ENCODE measurements at places on chromosomes 7 and 10.

GRCh38 chr10:84097787-84098353 is 41.4 kb upstream of the GHITM start:
- DNase-seq: peak; percentile 27

DNA sequence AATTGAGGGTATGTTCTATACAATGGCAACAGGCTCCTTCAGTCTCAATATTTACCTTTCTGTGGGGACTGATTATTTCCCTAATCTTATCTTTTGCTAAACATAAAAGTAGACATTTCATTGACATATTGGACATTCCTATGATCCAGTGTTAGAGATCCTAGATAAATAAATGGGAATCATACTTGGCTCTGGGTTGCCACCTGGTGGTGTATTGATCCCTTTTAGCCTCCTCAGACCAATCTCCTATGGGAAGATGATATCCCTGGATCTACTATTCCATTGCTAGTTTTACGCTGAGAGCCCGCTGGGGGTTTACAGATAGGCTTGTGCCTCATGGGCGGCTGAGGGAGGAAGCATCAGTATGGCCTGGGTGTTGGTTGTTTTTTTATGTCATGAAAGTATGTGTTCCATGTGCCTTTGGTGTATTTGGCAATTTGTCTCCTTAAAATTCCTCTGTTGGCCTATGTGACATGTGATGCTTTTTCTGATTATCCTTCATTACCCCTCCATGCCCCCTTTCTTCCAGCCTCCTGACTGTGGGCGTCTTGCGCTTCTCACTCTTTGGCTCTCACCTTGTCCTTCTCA is 18.8 kb downstream of the CELF2 start:
- peak; percentile 74 for DNase-seq

- peak; percentile 18 for DNase-seq
Observed at GRCh38 chr7:3430588-3430987, 129.5 kb downstream of the SDK1 start.

- DNase-seq: no peak
Observed at GRCh38 chr10:81871558-81871957, 3.4 kb upstream of the NRG3 start.

DNA sequence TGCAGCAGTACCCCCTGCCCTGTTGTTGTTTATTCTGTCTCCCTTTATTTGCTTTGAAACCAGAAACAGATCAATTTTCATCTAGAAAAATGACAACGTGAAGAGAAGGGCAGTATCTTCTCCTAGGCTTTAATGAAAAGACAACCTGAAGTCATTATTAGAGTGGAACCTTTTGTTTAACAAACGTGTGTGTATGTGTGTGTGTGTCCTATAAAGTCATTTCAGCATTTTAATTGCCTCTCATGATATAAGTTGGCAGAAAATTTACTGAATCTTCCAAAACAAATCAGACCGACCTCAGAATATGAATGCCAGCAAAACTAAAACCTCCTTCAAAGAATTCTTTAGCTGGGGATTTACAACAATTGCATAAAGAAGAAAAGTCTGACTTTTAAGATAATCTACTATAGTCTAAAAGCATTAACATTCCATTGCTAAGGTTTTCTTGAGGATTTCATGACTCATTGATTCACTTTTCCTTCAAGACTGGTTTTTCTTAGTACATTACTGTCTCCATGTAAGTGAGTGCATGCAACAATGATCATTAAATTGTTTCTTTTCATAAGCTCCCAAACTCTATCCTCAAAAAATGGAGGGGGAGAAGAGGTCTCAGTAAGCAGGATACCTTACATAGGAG is 3.2 kb downstream of the GLI3 start:
- peak; percentile 61 for DNase-seq

- DNase-seq: no peak
Observed at GRCh38 chr10:70745555-70745954, 39.6 kb downstream of the TBATA start.

DNA sequence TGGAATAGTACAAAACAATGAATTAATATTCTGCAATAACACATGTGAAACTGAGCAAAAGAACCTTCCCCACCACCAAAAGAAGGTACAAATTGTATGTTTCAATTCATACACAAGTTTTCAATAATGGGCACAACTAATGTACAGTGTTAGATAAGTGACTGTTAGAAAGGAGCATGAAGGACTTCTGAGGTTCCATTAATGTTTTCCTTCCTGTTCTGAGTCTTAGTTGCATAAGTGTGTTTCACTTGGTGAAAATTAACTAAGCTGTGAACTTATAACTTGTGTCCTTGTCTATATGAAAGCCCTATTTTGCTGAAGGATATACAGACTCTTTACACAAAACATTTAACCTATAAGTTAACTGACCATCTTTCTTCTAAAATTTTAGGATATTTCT is 8.2 kb downstream of the GSAP start:
- no peak for DNase-seq

DNA sequence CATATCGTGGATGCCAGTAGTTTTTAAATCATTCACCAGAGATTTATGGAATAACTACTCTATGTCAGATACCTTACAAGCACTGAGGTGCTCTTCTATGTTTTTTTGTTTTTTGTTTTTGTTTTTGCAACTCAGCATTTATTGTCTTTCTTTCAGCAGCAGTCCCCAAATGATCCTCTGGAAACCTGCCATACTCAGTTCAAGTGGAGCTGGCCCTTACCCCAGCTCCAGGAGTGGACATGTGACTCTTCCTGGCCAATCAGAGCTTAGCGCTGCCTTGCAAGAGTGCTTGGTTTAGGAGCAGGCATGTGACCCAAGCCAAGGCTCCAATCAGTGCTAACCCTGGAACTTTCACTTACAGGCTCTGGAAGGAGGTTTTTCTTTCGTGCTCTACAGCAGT is 356.6 kb upstream of the ZMIZ1 start:
- DNase-seq: no peak

DNA sequence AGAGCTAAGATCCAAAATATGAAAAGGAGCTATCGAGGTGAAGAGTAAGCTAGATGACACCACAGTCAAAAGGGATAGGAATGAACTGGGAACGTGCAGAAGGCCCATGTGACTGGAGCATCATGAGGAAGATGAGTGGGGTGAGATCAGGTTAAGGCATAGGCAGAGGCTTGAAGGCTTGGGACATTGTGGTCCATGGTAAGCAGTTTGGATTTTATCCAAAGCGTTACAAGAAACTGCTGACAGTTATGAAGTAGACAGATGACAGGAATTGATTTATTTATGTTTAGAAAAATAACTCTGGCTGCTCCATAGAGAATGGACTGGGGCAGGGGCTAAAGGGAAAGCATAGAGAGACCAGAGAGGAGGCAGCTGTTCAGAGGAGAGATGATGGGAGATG is 18.1 kb upstream of the PANK1 start:
- DNase-seq: no peak

DNA sequence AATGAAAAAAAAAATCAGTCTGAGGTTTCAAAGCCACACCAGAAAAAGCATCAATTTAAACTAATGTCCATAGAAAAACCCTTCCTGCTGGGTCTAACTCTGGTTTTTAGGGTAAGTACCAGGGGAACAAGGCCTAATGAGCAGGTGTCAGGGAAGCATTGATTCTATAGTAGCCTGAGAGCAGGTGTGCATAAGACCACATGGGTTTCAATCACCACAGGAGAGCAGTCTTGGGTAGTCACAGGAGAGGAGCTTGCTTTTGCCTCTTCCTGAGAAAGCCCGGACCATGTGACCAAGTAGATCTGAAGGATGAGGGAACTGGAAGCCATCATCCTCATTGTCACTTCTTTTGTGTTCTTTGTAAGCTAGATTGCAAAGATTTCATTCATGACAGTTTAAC is 66.3 kb upstream of the AGK start:
- no peak for DNase-seq

- DNase-seq: peak; percentile 28
Observed at GRCh38 chr10:110699859-110700468, 55.8 kb downstream of the RBM20 start.

GRCh38 chr10:7491949-7492659 is 81.3 kb upstream of the SFMBT2 start:
- no peak for DNase-seq

GRCh38 chr7:16046041-16046440 is 359.6 kb upstream of the MEOX2 start:
- no peak for DNase-seq

DNA sequence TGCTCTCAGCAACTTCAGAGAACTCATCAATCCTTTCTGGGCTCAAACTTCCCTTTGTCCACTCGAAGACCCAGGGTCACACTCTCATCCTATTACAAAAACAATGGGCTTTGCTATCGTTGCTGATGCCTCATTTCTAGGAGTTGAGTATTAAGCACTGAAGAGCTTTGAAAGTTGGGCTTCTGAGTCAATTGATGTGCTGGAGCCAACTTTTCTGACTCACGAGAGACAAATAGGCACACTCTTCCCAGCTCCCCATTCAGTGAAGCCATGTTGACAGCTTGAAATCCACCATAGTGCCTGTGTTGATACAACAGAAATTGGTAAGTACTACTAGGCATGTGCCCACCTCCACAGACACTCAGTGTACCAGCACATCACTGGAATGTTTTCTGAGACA is 97.5 kb upstream of the PRSS58 start:
- no peak for DNase-seq

DNA sequence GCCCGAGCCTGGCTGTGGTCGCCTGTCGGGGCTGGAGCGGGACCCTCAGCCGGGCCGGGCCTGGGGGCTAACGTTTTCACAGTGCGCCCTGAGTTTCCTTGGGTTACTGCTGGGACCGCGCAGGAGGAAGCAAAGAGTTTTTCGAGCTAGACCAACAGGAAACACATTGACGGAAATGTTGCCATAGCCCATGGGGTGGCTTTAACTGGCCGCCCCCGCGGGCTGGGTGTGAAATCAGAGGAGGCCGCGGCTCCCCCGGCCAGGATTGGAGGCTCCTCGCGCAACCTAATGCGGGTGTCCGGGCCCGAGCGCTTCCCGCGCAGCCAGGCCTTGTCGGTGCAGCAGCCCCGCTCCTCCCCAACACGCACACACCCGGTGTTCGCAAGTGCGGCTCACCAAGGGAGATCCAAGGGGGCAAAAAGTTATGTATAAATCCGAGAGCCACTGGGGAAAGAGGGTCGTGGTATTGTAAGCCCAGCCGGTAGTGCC is 1.9 kb downstream of the HHEX start:
- DNase-seq: no peak

DNA sequence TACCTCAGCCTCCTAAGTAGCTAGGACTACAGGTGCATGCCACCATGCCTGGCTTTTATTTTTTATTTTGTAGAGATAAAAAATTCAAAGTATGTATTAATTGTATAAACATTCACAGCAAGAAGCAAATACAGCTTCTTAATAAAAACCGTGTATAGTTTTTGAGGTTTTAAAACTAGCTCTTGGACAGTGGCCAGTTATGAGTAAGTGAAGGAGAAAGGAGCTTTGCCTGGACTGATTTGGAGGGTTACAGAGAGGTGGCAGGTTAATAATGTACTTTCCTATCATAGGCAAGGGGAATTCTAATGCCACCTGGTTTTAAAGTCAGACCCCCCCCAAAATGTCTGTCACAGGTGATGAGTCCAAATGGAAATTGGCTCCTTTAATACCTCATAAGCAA is 43.4 kb downstream of the ZNRF2 start:
- DNase-seq: peak; percentile 44

GRCh38 chr10:80501381-80501912 is 36.3 kb upstream of the SH2D4B start:
- no peak for DNase-seq

- no peak for DNase-seq
Observed at GRCh38 chr10:127276794-127277462, 80.5 kb upstream of the INSYN2A start.

GRCh38 chr7:3892686-3893085 is 591.6 kb downstream of the SDK1 start:
- no peak for DNase-seq

DNA sequence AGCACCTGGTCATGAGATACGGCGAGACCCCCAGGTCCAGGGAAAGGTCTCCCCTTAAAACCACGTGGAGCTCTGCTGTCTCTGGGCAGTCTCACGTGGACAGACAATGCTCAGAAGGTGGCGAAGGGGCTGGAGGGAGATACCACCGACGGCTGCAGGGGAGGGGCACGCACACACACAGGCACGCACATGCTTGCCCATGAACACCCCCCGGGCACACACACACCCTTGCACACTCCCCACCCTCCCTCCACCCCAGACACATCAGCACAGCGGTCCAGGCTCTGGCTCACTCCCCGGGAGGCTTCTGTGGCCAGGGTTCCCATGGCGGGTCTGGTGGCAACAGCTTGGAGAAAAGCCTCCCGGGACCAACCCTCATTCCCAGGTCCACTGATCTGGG is 52.4 kb upstream of the TNRC18 start:
- DNase-seq: no peak

DNA sequence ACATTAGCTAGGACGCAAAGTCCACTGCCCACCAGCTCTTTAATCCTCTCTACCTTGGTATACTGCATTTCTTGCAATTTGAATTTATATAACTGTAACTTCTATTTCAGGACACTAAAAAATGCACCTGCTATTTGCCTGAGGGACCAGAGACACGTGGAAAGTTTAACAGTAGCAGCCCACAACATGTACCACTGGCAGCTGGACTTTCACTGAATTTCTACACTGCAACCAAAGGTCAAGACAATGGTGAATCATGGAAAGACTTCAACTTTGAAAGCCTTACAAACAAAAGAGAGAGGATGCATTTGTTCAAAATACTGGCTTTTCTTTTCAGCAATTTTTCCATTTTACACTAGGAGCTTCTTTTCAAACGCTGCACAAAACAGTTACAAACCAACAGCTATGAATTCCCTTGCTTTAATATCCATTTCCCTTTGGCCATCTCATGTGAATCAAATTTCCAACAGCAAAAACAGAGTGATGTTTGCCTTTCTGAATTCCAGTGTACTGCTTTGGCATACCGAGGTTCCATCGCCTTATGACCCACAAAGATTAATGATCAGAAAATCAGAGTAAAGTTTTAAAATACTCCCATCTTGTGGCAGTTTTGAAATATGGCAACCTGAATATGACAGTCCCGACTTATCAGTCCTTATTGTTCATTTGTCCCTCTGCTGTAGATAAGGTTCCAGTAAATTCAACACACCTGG is 29.9 kb upstream of the HNRNPH3 start:
- peak; percentile 63 for DNase-seq

DNA sequence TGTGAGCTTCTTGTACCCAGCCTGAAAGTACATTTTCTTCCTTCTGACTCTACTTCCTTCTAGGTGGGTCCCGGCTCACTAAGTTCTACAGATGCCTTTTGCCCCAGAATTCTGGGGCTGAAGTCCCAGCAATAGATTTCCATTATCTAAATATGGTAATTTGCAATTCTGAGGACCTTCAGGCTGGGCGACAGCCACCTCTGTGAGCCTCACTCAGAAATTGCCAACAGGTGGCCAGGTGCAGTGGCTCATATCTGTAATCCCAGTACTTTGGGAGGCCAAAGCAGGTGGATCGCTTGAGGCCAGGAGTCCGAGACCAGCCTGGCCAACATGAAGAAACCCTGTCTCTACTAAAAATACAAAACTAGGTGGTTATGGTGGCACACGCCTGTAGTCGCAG is 23.7 kb downstream of the CREM start:
- DNase-seq: no peak

- DNase-seq: no peak
Observed at GRCh38 chr7:27133409-27134231, 3.1 kb upstream of the HOXA4 start.

Measured in astrocyte of the hippocampus (primary cell).